ENCODE measurements at places on chromosomes 5 and 9.
A peak's percentile ranks its signal among the peaks of the same experiment; 100 is the strongest.

GRCh38 chr5:127988146-127988760, 95.3 kb upstream of the SLC12A2 start:
- DNase-seq = peak; percentile 95

DNA sequence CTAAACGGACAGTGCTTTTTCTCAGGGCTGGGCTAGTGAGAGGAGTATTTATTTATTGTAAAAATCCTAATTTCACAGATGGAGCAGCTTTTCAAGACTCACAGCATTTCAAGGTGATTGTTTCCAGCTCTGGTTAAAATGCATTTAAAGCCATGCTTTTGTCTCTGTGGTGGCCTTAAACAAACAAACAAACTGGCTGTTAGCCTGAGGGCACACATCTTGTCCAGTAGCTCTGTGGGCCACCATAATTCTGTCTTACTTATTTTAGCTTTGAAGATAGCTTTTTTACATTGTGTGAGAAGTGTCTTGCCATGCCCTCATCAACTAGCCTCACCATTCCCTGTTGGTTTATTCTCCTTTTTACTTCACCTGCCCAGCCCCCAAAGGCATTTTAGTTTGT, 218.2 kb downstream of the PSAT1 start:
- no peak for DNase-seq

DNA sequence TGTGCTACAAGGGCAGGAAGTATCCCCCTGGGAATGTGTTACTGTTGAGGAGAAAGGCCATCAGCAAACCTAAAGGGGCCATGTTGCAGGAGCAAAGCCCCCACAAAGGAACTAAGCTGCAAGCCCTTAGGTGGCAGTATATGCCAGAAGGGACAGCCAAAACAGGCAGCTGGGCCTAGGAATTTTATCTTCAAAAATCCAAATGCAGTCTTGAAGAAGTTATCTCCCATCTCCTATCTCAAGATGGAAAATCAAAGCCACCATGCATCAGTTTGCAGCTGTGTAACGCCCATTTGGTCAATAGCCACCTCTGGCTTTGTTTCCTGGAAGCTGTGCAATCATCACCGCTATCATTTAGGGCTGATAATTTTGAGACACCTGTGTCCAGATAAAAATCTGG, 400.3 kb downstream of the ARHGEF28 start:
- DNase-seq = no peak

DNA sequence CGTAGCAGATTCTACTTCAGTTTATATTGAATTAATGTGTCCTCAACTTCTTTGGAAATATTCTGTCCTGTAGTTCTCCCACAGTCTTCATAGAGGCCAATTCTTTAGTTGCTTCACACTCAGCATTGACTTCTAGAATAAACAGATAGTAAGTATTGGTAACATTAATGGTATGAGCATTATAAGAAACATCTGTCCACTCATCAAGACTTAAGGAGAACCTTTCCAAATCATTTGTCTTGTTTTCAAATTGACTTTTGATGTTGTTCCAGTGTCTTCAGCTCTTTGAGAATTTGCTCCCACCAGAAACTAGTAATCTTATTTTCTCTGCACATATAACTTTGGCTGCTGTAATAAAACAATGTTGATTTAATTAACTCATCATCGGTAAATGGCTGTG, 18.3 kb downstream of the RANBP17 start:
- DNase-seq = no peak

DNA sequence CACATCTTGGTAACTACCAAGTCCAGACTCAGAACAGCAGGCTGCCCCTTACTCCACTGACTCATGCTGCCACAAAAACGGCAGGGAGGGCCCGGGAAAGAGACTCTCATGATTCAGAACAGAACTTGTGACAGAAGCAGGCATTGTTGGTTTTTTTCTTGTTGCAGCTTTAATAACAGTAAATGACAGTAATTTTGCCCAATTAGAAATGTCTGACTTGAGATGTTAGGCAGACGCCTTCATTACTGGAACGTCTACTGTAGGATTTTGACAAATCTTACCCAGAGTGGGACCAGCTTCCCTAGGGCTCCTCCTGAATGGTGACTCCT, 77.9 kb downstream of the SEMA5A start:
- DNase-seq = peak; percentile 84

DNA sequence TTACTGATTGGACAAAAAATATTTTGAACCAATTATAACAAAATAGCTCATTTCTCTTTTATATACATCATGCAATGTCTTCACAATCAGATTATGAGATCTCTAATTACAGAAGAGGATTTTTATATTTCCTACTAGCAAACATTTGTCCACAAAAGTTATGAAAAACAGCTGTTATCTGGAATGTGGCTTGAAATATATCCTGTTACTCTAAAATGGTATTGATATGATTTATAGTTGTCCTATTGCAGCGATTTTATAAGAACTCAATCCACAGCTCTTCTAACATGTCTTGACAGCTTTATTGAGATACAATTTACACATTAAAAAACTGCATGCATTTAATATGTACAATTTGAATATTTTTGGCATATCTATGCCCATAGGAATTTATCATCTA, 779.9 kb upstream of the ACO1 start:
- DNase-seq = peak; percentile 38

DNA sequence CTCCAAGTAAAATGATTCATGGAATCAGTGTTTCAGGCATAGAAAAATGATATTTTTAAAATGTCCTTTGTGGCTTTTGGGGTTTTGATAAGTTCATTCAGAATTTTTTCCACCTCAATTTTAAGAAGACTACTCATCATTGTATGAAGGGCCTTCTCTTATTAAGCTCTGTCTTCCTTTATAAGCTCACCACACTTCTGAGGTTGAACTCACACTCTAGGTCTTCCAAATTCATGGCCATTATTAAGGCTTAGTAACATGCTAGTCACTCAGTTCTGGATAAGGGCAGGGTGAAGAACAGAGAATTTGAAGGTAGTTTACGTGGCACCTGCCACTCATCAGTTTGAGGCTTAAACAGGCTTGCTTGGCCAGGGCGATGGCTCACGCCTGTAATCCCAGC, 4.2 kb downstream of the MELK start:
- peak; percentile 59 for DNase-seq

GRCh38 chr9:119255116-119255515, 114.1 kb downstream of the BRINP1 start:
- DNase-seq = no peak

- DNase-seq = peak; percentile 70
Measured at GRCh38 chr5:61394078-61394704, 62.1 kb downstream of the ZSWIM6 start.

DNA sequence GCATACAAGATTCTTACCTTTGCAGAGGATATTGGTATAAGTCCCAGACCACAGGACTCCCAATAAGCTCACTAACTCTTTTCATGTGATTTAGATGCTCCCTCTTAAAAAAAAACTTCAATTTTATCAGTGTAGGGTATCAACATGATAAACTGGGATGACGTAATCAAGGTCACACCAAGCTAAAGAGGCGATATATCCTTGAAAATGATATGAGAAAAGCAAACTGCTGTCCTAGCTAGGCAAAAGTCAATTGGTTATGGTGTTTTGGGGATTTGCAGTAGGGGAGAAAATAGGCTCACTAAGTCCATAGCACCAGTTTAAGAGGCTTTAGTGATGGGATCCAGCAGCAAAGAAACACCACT, 354.4 kb downstream of the DIRAS2 start:
- DNase-seq = no peak

- no peak for DNase-seq
Measured at GRCh38 chr5:66884564-66885243, 288.5 kb downstream of the MAST4 start.

DNA sequence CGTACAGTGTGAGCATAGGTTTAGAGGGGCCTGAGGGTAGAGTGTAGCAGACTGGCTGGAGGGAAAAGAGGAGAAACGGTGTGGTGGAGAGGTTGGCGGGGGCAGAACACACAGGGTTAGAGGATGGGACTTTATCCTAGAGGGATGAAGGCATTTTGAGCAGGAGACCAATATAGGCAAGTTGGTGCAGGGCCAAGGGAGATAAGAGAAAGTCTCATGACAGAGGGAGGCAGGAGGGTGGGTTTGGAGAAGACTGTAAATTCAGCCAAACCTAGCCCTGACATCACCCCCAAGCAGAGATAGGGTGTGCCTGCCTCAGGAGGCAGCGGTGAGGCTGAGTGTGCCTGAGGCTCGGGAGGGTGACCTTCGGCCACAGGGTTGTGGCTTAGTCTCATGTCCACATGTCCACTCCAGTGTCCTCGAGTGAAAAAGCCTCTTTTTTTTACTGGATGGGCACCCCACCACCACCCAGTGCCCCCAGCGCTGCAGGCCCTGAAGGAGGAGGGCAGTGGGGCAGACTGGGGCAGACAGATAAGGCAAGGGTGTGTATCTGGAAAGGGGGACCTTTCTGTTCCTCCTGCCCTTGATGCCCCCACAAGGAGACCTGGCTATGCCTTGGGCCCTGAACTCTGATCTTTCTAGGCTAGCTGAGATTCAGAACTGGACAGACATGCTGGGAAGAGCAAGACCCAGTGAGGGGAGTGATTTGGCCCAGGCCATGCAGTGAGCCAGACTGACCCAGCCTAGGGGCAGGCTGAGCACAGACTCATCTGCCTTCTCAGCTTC, 108.7 kb downstream of the RGS3 start:
- no peak for DNase-seq

DNA sequence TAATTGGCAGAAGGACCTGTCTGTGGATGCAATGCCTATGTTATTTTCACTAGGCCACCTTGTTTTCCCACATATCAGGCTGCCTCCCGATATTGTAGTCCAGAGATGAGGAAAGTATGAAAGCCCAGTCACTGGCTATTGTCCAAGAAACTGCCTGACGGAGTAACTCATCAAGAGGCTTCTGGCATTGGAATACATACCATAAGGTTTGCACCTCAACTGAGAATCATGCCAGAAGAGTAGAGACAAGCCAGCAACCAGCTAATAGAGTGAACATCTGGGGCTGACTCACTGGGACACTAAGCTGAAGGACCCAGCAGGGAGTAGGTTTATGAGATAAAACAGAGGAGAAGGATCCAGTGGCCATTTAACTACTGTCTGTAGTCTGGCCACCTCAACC, 137.2 kb upstream of the FST start:
- peak; percentile 100 for DNase-seq

GRCh38 chr5:136420168-136420898, 55.0 kb upstream of the TRPC7 start:
- DNase-seq = no peak

- DNase-seq = no peak
Measured at GRCh38 chr5:138385660-138386059, 33.2 kb downstream of the KDM3B start.

- DNase-seq = peak; percentile 40
Measured at GRCh38 chr9:32584784-32585183, 11.8 kb upstream of the NDUFB6 start.

DNA sequence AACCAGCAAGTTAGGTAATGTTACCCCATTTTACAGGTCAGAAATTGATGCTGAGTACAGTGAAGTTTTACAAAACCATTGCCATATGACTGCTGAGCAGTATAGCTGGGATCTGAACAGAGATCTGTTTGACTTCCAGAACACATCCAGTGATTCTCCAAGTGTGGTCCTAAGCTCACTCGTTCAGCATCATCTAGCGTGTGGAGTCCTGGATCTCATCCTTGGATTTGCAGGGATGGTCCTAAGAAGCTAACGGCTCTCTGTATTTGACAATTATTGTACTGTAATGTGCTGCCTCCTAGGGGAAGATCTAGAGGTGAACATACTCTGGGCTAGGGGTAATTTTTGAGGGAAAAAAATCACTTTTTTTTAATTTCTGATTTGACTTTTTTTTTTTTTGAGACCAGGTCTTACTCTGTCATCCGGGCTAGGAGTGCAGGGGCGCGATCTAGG, 1.4 kb downstream of the SLC26A2 start:
- peak; percentile 62 for DNase-seq

Measured in fibroblast of upper back skin (primary cell).